Naive B cell (primary cell): ENCODE measurements at places on chromosomes 13 and 19.

GRCh38 chr19:5356428-5356827 lies 15.8 kb upstream of the PTPRS start:
- DNase-seq = no peak

- DNase-seq = no peak
Observed at GRCh38 chr13:98175823-98176222, 1.2 kb downstream of the RNF113B start.

DNA sequence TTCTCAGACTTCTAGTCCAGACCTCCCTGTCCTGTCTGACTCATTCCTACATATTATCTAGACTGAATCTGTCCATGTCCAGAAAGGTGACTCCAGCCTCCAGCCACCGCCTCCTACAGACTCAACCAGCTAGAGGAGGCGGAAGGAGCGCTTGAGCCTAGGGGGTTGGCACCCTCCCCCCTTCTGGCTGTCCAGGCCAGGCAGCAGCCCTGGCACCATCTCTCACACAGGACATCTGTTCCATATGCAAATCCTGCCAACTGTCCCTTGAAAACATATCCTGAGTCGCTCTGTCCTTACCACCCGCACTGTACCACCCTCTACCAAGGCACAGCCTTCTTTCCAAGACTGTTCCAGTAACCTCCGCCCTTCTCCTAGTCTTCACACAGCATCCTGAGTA lies 150.7 kb upstream of the WASF3 start:
- DNase-seq = no peak

- DNase-seq = no peak
Observed at GRCh38 chr19:33613620-33614000, 8.1 kb upstream of the CHST8 start.

- DNase-seq = no peak
Observed at GRCh38 chr13:80436571-80437169, 95.7 kb upstream of the SPRY2 start.

DNA sequence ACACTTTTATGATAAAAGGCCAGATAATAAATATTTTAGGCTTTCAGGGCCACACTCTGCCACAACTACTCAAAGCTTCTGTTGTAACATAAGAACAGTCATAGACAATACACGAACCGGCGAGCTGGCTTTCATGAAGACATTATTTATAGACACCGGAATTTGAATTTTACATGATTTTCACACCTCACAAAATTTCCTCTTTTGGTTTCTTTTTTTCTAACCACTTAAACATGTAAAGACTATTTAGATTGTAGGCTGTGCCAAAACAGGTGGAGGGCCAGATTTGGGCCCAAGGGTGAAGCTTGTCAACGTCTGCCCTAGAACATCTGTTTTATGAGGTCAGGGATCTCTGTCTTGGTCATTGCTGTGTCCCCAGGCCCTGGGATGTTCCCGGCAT lies 29.7 kb upstream of the FXYD3 start:
- peak; percentile 52 for DNase-seq

DNA sequence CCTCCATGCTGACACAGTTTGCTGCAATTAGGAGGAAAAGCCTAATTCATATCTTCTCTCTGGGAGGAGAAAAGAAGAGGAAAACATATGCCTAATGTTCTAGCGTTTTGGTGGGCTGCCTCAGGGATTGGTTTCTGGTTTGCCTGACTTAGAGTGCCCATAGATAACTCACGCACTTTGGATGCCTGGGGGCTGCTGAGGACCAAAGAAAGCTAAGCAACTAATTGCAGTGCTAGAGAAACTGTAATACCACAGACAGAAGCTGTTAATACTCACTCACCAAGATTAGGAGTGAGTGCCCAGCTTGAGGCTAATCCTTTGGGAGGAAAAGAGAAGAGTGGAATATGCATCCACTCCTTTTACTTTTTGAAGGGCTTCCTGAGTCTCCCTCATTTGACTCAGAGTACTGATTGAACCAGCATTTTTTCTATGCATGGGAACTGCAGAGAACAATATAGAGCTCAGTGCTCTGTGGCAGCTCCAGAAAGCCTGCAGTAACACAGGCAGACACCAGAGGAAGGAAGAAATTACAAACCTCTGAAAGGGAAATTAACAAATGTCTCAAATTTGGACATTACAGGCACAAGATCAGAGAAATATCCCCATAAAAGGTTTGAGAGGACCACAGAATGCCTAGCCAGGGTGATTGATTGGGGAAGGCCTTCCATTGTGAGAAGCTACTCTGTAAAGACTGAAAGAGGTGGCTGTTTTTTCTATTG lies 666.4 kb downstream of the OLFM4 start:
- DNase-seq = no peak

GRCh38 chr19:32200312-32201038 lies 144.9 kb upstream of the ZNF507 start:
- no peak for DNase-seq

GRCh38 chr13:48985756-48986155 lies 10.0 kb downstream of the FNDC3A start:
- DNase-seq = no peak

DNA sequence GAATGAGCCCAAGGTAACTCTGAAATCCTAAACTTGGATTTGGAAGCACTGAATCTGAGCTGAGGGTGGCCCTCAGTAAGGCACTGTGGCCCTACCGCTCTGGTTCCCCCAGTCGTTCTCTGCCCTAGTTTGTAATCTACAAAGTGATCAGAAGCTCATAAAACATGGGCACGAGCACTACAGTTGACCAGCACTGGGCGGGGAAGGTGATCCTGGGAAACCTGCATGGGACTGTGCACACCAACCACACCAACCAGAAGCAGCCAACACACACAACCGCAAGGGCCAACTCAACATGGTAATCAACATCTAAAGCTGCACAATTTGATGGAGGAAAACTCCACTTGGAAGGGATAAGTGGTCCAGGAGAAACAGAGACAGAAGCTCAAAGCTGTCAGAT lies 22.9 kb downstream of the SLC7A1 start:
- no peak for DNase-seq

DNA sequence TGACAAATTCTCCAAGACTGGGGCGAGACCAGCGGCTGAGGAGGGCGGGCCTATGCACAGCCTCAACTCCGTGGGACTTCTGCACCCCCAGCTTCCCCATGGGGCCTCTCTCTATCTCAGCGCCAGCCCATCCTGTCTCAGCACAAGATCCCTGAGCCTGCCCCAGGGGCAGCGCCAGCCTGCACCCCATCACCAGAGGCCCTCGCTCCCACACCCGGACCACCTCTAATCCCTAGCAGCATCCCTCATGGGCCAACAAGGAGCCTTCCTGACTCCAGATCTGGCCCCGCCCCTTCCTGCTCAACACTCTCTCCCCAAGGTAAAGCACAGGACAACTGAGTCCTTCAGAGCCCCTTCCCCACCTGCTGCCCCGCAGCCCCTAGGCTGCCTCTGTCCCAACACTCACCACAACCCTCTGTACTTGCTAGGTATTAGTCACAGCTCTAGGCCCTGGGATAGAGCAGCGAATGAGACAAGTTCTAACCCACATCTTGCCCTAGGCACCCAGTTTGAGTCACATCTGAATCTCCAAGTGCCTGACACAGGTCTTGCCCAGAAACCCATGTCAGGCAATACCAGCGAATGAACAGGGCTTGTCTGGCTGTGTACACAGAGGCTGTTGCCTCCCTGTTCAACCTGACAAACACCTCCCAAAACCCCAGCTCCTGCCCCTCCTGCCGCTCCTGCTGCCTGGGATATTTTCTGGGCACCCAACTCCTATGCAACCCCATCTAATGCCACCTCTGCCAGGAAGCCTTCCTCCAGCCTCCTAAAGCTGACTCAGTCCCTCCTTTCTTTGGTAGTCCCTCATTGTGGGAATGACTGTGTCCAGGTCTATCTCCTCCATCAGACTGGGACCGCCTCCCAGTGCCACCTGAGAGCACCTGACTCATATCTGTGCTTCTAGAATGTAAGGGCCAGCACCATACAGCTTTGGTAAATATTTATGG lies 18.6 kb downstream of the GRIK5 start:
- no peak for DNase-seq

DNA sequence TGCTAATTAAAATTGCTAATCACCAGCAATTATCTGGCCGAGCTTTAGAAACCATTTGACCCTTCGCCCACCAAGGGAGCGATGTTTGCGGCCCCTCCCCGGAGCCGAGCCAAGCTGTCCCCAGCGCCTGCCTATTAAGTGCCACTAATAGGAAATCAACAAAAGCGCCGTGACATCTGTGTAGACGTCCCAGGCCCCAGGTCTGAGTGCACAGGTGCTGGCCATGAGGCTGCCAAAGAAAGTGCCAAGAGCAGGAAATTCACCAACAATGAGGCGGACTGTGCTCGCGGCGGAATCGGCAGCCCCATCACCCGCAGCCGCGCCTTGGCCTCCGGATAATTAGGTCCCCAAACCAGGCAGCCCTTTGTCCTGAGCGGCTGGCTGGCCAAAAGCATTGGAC lies 44.5 kb upstream of the SPACA7 start:
- DNase-seq = no peak

- DNase-seq = no peak
Observed at GRCh38 chr13:70107125-70107497, 515 bp upstream of the ATXN8OS start.

DNA sequence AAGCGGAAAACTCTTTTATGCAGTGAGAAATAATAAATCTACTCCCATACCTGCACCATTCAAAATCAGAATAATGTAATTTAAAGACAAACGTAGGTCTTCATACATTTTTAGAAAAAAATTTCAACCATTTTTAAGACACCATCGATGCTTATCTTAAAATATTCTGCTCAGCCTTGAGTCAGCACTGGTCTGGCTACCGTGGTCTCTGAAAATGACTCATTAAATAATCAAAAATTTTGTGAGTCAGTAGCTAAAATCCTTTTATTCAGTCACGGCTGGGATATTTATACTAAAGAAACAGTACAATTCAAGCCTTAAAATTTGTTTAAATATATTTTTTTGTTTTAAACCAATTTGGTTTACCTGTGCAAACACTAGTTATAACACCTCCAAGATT lies 2862.8 kb upstream of the PCDH20 start:
- no peak for DNase-seq

GRCh38 chr13:71661921-71662320 lies 205.1 kb downstream of the DACH1 start:
- no peak for DNase-seq

- DNase-seq = no peak
Observed at GRCh38 chr13:81211713-81212112, 870.8 kb upstream of the SPRY2 start.

DNA sequence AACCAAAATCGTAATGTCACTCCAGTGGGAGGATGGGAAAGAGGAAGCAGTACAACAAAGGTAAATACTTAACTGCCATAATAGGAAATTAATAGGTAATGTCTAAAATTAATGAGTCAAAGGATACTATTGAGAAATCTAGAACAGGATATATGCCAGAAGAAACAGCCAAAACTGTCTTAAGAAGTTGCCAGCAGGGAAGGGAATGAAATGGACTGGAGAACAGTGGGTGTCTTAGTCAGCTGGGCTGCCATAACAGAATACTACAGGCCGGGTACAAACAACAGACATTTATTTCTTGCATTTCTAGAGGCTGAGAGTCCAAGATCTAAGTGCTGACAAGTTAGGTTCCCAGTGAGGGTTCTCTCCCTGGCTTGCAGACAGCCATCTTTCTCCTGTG lies 40.3 kb upstream of the IPO5 start:
- no peak for DNase-seq

DNA sequence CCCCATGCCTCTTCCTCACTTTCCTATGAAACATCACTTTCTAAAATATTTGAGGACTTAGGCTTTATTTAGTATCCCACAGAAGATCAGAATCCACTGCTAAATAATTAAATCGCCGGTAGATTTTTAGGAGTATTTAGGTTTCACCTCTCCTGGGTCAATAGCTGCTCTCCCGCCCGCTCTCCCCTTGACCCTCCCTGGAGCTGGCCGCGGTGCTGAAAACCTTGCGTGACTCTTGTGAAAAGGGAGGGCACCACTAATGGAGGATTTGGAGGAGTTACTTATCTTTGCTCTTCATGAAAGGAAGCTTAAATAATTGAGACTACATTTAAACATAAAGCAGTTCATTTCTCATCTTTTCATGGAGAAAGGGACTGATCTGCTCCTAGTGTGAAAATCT lies 14.1 kb downstream of the POU4F1 start:
- DNase-seq = no peak

- DNase-seq = peak; percentile 39
Observed at GRCh38 chr19:56838909-56839651, 1.4 kb downstream of the PEG3 start.

DNA sequence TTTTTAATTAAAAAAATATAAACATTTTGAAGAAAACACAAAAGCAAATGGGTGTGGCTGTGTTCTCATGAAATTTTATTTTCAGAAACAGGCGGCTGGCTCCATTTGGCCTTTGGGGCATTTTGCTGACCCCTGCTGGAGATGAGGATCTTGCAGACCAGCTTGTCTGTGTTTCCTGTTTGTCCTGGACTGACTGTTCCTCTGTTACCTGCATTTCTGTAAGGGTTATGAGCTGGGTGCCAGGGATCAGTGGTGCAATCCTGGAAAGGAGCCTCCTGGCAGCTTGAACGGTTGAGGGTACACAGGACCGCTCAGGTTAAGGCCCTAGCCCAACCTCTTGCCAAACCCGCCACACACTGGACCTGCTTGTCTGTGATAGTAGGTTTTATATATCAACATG lies 49.9 kb downstream of the ZNF787 start:
- no peak for DNase-seq

- no peak for DNase-seq
Observed at GRCh38 chr19:40982594-40983101, 8.4 kb upstream of the CYP2B6 start.

DNA sequence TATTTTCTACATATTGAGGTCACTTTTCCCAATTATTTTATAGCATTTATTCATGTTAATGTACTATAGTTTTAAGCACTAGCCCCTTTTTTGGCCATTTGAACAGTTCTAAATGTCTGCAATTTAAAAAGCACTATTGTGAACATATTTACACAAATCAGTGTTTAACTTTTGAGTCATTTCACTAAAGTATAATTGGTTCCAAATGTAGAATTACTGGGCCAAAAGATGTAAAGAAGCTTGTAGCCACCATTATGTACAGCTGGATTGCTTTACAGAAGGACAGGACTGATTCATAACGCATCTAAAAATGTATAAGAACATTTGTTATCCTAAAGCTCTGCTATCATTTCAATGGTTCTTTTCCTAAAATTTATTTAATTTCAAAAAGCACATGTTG lies 16.6 kb upstream of the ATP12A start:
- DNase-seq = no peak

DNA sequence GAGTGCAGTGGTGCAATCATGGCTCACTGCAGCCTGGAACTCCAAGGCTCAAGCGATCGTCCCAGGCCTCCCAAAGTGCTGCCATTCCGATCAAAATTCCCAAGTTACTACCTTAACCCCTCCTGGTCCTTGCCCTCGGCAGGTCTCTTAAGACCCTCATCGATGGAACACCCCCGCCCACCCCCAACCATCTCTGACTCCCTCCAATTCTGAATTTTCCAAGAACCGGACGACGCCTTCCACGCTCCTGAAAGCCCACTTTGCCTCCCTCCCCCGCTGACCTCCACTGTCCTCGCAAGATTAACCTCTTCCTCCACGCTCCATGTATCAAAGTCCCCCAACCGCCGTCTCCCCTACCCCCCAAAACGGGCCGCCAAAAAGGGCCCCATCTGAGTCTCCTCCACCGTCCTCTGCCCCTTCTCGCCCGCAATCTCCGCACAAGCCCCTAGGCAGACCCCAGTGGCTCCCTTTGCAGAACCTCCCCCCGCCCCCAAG lies 539 bp downstream of the DAPK3 start:
- no peak for DNase-seq
